Immature natural killer cell (primary cell): ENCODE measurements at places on chromosomes 12 and 14. TPM values are rescaled to one million over a fixed set of nuclear protein-coding genes. Genes with fewer than 3 reads are reported as not detected.
A peak's percentile ranks its signal among the peaks of the same experiment; 100 is the strongest.

GRCh38 chr14:29454026-29454693 lies 473.5 kb downstream of the PRKD1 start:
- no peak overlapping the region for H3K27ac ChIP-seq
- H3K27me3 ChIP-seq: peaks cover 1% of the 10 kb centered on the region
- H3K36me3 ChIP-seq: no peaks in the 10 kb centered on the region
- no peak overlapping the region for H3K4me3 ChIP-seq

DNA sequence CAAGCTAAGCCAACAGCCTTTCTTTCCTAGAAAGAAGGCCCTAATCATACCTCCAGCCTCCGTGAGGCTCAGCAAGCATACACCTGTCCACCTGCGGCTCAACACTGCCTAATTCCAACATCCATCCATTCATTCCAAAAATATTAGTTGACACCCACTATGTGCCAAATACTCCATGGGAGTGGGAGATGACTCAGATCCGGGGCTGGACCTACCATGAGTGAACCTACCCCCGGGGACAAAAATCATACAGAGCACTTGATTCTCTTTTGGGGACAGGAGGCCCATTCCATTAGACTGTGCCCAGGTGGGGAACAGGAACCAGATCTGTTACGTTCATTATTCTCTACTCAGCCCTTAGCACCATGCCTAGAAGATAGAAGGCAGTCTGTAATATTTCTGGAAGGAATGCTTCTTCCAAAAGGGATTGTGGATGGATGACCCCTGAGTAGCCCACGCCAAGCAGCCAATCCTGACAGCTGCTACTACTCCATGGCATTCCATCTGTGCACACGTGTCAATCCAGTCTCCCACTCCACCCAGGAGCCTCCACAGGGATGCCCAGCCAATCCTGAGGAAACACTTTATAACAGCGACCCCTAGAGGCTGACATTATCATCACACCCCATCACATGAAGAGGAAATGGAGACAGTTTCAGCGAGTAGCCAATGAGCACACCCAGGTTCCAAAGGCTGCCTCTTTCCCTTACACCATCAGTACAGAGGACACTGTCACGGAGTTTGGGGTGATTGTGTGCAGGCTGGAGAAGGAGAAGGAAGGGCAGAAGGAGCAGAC lies 170.7 kb downstream of the ESRRB start:
- H3K27ac ChIP-seq: no peak overlapping the region
- H3K27me3 ChIP-seq: no peaks in the 10 kb centered on the region
- no peak for DNase-seq
- H3K4me1 ChIP-seq: no peaks in the 10 kb centered on the region
- no peak overlapping the region for H3K4me3 ChIP-seq
- H3K36me3 ChIP-seq: no peaks in the 10 kb centered on the region

DNA sequence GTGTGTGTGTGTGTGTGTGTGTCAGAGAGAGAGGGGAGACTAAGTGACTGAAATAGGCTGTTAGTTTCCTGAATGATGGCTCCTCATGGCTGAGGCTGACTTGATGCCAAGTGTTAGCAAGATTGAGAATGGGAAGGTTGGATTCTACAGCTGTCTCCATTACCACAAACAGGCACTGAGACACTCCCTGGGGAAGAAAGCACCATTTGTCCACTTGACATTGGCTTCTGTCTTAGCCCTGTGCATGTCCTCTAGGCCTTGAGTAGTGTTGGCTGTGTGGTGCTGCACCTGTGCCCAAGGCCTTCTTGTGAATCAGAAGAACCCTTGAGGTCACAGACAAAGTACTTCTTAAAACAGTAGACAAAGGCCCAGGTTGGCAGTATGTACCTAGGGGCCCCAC lies 15.6 kb downstream of the ERG28 start:
- H3K27ac ChIP-seq: no peak overlapping the region
- no peak overlapping the region for H3K4me3 ChIP-seq
- H3K27me3 ChIP-seq: no peaks in the 10 kb centered on the region
- no peak for DNase-seq

GRCh38 chr12:29990971-29991370 lies 207.2 kb upstream of the TMTC1 start:
- no peak overlapping the region for H3K27ac ChIP-seq
- no peak overlapping the region for H3K4me3 ChIP-seq
- no peak for DNase-seq
- H3K4me1 ChIP-seq: no peaks in the 10 kb centered on the region

GRCh38 chr14:73242357-73242901 lies 5.1 kb downstream of the PAPLN start:
- DNase-seq: no peak
- H3K4me3 ChIP-seq: no peak overlapping the region
- peaks cover 9% of the 10 kb centered on the region for H3K4me1 ChIP-seq
- H3K27ac ChIP-seq: no peak overlapping the region
- no peaks in the 10 kb centered on the region for H3K36me3 ChIP-seq

GRCh38 chr12:19978193-19978592 lies 390.1 kb upstream of the PDE3A start:
- H3K36me3 ChIP-seq: no peaks in the 10 kb centered on the region
- no peak overlapping the region for H3K27ac ChIP-seq
- peaks cover 1% of the 10 kb centered on the region for H3K27me3 ChIP-seq

The MFAP5 gene
- not detected for polyA plus RNA-seq

DNA sequence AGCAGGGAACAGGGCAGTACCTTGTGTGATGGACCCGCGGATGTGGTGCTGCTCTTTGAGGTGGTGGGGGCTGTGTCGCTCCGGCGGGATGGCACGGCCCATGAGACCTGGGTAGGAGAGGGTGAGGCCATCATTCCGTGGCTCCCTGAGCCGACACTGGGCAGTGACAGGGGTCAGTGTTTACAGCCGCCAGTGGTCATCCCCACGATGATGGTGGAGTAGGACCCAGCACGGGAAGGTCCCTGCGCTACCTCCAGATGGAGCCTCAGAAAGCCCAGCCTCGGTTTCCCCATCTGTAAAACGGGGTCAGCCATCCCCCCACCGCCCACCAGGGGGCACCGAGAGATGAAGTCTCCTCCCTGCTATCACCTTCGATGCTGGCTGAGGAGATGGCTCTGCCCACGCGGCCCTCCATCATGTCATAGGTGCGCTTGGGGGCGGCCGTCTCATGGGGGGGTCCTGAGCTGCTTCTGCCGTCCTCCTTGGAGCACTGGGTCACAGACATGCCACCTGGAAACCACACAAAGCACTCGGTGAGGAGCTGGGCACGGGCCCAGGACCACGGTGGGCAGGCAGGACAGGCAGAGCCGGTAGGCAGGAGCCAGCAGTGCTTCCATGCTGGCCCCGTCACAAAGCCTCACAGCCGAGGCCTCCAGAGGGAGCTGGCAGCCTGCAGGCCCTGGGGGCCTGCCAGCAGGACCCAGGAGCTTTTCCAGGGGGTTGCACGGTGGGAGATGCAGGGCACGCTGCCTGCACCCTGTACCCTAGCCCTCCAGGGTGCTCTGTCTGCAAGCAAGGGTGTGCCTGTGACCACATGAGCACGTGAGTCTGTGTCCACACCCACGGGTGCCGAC lies 53.1 kb downstream of the RFLNA start:
- peaks cover 32% of the 10 kb centered on the region for H3K36me3 ChIP-seq
- no peak overlapping the region for H3K27ac ChIP-seq
- H3K27me3 ChIP-seq: no peaks in the 10 kb centered on the region

DNA sequence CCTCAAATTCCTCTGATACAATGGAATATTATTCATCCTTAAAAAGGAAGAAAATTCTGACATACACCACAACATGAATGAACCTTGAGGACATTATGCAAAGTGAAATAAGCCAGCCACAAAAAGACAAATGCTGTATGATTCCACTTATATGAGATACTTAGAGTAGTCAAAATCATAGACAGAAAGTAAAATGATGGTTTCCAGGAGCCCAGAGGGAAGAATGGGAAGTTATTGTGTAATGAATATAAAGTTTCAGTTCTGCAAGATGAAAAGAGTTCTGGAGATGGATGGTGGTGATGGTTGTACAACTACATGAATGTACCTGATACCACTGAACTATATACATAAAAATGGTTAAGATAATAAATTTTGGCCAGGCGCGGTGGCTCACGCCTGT lies 18.3 kb downstream of the VWF start:
- H3K27me3 ChIP-seq: peaks cover 6% of the 10 kb centered on the region
- peaks cover under 1% of the 10 kb centered on the region for H3K36me3 ChIP-seq
- no peaks in the 10 kb centered on the region for H3K4me1 ChIP-seq
- H3K4me3 ChIP-seq: no peak overlapping the region
- no peak for DNase-seq

DNA sequence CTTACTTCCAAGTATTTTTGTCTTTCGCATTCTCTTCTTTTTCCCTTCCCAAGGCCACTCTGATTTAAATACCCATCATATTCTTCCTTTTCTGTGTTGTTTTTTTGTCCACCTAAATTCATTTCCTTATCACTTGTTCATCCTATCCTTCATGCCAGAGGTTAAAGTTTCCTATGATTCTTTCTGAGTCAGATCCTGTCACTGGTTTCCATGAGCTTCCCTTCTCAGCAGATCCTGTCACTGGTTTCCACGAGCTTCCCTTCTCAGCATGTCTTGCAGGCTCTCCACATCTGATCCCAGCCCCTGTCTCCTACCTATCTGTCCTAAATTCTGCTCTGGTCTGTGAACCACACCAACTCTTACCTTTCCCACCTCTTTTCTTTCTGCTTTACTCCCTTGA lies 311.8 kb upstream of the RGS6 start:
- H3K4me3 ChIP-seq: no peak overlapping the region
- H3K27me3 ChIP-seq: no peaks in the 10 kb centered on the region
- DNase-seq: no peak

The NRL gene
- polyA plus RNA-seq: 3.0 TPM

DNA sequence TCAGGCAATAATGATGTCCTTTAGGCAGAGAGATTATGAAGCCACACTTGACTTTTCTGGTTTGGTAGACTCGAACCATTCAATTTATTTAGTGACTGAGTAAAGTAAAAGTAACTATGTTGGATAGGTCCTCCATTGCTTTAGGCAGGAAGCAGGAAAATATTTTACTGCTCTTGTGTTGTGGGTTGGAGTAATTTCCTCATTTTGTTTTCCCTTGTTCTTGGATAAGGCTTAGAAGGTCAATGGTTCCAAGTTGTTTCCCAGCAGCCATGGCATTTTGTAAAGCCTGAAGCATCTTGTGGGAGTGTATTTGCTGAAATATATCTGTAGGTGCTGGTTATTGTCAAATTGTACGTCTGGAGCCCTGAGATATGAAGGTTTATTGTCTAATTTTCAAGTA lies 161.2 kb upstream of the SLC38A2 start:
- peaks cover 2% of the 10 kb centered on the region for H3K27me3 ChIP-seq
- H3K36me3 ChIP-seq: no peaks in the 10 kb centered on the region
- H3K4me3 ChIP-seq: no peak overlapping the region

DNA sequence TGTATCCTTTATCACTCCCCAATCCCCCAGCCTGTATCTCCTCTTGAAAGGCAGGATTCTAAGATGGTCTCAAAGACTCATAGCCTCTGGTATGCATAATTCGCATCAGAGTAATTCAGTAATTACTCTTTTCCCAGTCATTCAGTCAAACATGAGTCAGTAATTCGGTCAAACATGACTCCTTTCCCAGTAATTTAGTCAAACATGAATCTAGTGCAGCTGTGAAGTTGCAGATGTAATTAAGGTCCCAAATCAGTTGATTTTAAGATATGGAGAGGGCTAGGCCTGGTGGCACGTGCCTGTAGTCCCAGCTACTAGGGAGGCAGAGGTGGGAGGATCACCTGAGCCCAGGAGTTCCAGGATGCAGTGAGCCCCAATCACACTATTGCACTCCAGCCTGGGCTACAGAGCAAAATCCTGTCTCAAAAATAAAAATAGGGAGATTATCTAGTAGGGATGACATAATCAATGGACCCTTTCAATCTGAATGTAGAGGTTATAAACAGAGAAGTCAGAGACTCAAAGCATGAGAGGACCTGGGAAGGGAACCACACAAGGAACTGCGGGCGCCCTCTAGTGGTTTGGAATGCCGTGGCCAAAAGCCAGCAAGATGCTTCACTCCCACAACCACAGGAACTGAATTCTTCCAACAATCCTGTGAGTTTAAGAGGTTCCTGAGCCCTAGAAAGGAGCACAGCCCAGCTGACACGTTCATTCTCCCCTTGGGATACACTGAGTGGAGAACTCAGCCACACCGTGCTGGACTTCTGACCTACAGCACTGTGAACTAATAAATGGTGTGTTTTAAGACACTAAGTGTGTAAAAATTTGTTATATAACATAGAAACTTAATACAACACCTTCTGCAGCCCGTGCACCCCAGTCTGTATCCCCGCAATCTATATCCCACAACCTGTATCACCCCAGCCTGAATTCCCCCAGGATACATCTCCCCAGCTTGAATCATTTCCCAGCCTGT lies 14.3 kb upstream of the ARMH4 start:
- DNase-seq: peak; percentile 38
- no peak overlapping the region for H3K27ac ChIP-seq

GRCh38 chr14:96181186-96182056 lies 23.2 kb upstream of the BDKRB2 start:
- no peak for DNase-seq
- H3K27me3 ChIP-seq: peaks cover 2% of the 10 kb centered on the region
- H3K36me3 ChIP-seq: no peaks in the 10 kb centered on the region
- H3K4me1 ChIP-seq: no peaks in the 10 kb centered on the region
- no peak overlapping the region for H3K27ac ChIP-seq

- no peaks in the 10 kb centered on the region for H3K36me3 ChIP-seq
- no peak overlapping the region for H3K4me3 ChIP-seq
Observed at GRCh38 chr14:81286574-81287370, 66.0 kb upstream of the GTF2A1 start.

DNA sequence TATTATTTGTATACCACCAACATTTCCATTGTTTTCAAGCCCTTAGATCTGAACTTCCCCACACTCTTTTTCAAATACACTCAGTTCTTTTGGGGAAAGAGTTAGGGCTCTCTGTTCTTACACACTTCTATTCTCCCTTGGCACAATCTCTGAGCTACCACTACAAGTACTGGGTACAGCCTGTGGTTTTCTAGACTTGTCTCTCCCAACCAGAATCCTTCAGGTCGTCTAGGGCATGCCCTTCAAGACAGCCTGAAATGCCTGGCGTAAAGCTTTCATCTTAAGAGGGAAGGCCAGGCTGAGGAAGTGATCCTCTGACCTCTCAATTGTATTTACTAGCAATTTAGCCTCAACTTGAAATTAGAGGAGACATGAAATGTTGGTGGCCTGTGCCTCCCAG lies 1442.0 kb downstream of the AACS start:
- no peaks in the 10 kb centered on the region for H3K36me3 ChIP-seq
- H3K4me3 ChIP-seq: no peak overlapping the region
- no peak for DNase-seq
- no peak overlapping the region for H3K27ac ChIP-seq

GRCh38 chr12:66354291-66354690 lies 52.0 kb downstream of the HELB start:
- H3K36me3 ChIP-seq: peaks cover 17% of the 10 kb centered on the region
- no peak overlapping the region for H3K27ac ChIP-seq
- no peak overlapping the region for H3K4me3 ChIP-seq
- DNase-seq: no peak
- H3K4me1 ChIP-seq: no peaks in the 10 kb centered on the region
